ENCODE measurements at places on chromosomes 6 and 20. TPM values are rescaled to one million over a fixed set of nuclear protein-coding genes. Genes with fewer than 3 reads are reported as not detected.
A peak's percentile ranks its signal among the peaks of the same experiment; 100 is the strongest.

DNA sequence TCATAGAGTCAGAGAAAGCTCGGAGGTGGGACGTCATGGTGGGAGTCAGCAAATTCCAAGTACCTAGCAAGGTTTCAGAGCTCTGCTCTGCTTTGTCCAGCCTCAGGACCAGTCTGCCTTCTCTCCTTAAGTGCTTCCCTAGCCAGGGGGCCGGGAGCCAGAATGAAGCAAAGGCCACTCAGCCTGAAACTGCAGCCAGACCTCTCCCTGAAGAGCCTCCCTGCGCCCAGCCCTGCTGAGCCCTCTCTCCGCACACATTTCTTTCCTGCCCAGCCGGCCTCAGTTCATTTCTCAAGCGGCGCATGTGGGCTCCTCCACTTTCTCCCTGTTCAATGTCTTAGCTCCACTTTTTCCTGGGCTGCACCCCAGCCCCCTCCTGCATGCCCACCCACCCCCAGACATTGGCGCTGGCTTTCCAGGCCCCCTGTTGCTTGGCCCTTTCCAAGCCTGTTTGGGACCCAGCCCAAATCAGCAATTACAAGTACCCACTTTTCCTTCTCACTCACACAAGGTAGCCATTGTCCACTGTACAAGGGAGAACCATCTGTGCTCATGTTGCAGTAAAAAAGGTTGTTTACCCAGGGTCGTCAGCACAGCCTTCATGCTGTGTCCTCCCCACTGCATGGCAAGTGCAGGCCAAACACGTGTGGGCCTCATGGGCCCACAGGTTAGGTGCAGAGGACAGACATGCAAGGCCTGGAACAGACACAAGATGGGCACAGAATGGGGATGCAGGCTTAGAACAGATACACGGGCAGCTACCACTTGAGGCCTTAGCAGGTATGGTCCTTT lies 147.1 kb downstream of the MRPL14 start:
- DNase-seq = no peak

- DNase-seq = no peak
Measured at GRCh38 chr20:50450881-50451752, 59.1 kb upstream of the PTPN1 start.

DNA sequence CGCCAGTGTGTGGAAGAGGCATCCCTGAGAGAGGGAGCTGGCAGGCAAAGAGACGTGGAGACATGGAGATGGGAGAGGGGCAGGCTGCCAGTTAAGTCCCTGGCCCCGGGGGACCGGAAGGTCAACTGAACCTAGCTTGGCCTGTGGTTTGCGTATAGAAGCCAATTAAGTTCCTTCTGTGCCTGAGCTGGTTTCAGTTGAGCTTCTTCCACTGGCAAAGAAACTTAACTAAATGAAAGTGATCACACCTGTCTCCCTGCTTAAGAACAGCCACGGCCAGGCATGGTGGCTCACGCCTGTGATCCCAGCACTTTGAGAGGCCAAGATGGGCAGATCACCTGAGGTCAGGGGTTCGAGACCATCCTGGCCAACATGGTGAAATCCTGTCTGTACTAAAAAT lies 26.7 kb upstream of the NNAT start:
- no peak for DNase-seq

- DNase-seq = peak; percentile 60
Measured at GRCh38 chr6:31575335-31575901, at the start of gene TNF. TSS of gene TNF (plus strand) at chr6:31575565. CDS start at chr6:31575742, 177 bp downstream.

NR2E1 gene
- not detected for total RNA-seq

PREX1 gene
- total RNA-seq = 7.9 TPM
